ENCODE measurements at places on chromosomes 2 and 18.

DNA sequence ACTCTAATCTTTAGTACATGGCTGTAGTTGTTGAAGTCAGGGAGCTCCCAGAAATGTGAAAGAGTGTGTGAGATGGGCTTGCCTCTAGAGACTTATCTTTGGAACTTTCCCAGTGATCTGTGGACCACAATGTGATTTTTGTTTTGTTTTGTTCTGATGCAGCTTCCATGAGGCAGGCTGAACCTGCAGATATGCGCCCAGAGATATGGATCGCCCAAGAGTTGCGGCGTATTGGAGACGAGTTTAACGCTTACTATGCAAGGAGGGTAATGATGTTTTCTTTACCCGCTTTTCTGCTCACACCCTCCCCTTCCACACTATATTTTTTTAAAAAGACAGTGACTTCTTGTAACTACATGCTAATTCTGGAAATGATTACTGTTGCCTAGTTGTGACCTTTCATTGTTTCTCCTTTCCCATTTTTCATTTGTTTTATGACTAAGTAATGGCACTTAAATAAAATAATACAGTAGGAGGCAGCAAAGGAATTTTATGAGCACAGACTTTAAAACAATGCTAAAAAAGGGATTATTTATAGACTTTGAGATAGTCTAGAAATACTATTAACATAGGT lies 29.3 kb downstream of the BCL2L11 start:
- DNase-seq, result no peak

- no peak for DNase-seq
These were observed 1690.4 kb upstream of the SLC39A10 start for GRCh38 chr2:193966590-193966989.

DNA sequence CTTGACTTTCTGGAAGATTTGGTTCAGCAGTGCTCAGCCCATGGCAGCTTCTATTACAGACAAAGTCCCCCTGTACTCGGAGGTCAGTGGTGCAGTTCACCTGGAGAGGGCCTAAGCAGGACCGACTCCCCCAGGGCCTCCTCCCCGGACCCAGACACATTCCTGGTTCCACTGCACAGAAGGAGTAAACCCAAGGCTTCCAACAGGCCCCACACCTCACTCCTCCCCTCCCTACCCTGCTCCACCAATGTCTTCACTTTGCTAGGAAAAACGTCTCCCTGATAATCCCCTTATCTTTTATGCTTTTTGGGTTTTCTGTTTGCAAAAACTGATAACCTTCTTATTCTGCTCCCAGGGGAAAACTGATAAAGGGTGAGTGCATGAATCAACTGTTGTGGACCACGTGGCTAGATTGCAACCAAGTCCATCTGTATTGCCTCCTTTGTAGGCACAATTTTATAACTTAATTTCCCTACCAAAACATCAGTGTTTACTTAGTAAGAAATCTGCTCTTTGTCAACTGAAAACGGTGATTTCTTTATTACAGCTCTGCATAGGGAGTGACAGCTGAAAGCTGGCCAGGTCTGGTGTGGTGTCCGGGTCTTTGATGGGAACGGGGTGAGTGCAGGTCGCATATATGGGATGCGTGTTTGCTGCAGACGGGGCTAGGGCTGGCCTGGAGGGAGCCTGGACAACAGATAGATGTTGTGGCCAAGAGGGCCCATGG lies 202.5 kb downstream of the GLI2 start:
- DNase-seq, result no peak

GRCh38 chr2:239903803-239904202 lies 121.3 kb downstream of the NDUFA10 start:
- DNase-seq, result no peak

DNA sequence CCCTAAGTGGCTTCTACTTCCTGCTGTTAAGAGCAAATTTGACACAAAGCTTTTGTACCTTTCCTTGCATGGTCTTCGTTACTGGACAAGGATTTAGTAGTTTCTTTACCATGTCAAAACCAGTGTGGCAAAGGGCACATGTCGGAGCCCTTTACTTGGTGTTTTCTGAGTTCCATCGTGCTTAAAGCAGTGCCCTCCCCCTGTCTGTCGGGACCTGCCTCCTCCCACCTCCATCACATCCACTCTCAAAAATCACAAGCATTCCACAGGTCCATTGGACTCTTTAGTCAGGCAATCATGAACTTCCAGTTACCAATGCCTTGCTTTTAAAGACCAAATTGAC lies 763 bp downstream of the CCDC141 start:
- DNase-seq, result no peak

DNA sequence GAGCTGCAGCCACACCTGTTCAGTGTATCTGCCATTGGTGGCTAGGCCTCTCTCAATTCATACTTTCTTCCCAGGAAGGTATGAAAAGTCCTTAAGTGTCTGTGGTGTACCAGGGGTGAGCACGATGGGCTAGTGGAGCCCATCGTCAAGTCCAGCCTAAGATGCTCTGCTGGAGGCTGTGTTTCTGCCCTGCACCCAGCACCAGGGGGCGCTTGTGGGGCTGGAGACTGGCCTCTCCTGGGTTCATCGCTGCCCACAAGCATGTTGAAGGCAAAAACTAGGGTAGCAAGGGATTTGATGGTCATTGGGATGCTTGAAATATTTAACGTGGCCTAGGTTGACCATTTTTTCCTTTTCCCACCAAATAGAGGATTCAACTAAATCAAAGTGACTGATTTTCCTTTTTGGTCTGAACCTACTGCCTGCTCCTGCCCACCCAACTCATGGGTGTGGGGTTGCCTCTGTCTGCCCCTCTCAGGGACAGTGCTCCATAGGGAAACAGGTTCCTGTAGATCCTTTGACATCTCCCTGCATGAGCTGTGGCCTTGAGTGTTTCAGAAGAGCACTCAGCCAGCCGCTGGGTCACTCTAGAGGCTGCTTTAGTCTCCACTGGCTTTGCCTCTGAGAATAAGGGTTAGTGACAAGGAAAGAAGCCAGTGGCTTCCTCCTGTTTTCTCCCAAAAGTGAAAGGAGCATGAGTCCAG lies 59.0 kb downstream of the TPGS2 start:
- no peak for DNase-seq

DNA sequence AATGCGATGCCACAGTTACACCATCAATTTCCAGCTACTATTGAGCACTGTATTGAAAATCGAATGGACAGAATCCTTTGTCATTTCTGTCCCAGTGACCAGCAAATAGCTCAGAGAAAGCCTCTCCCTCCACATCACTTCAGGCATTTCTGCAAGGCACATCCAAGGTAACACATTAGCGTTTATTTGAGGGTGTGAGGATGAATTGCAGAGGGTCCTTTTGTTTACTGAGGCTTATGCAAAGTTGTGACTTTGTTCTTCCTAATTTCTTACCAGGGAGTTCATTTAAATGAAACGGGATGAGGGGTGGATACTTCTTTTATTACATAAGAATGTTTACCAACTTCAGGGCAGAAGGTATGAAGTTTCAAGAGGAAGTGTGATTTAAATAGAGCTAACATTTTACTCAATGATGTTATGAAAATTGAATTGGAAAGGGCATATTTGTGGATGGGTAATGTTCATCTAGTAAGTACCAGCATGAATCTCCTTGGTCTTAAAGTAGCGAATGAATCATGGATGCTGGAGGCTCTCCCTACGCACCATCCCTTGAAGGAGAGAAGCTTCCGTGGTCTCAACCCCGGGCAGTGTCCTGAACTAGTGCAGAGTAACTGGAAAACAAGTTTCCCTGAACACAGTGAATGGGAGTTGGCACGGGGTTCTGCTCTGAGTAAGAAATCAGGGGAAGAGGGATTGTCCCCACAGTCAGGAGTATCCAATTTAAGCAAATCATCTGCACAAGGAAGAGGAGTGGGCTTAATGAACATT lies 756.5 kb downstream of the GALR1 start:
- no peak for DNase-seq

DNA sequence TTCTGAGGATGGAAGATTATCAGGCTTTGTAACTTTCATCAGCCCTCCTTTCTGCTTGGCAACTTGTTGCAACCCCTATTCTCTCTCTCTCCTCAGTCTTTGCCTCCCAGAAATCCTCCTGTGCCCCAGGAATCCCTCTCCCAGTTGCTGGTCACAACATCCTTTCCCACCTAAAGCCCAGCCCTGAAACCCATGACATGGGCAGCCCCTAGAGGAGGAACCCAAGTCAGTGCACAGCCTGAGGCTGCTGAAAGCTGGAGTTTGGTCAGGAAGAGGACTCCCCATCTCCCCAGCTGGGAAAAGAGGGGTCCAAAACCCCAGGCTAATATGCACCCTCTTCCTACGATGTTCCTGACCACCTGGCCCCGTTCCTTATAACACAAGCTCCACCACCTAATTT lies 29.5 kb downstream of the PKDCC start:
- DNase-seq, result no peak

- DNase-seq, result no peak
These were observed 103.5 kb downstream of the DNER start for GRCh38 chr2:229610872-229611271.

DNA sequence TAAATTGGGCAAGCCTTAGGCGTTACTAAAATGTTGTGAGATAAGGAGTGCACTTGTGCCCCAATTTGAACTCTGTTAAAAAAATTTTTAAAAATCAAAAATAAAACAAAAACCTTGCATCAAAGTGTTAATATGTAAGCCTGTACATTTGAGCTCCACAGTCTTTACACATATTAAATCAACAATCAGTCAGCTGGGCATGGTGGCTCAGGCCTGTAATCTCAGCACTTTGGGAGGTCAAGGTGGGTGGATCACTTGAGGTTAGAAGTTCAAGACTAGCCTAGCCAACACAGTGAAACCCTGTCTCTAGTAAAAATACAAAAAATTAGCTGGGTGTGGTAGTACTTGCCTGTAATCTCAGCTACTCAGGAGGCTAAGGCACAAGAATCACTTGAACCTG lies 16.3 kb downstream of the TMEM17 start:
- no peak for DNase-seq

DNA sequence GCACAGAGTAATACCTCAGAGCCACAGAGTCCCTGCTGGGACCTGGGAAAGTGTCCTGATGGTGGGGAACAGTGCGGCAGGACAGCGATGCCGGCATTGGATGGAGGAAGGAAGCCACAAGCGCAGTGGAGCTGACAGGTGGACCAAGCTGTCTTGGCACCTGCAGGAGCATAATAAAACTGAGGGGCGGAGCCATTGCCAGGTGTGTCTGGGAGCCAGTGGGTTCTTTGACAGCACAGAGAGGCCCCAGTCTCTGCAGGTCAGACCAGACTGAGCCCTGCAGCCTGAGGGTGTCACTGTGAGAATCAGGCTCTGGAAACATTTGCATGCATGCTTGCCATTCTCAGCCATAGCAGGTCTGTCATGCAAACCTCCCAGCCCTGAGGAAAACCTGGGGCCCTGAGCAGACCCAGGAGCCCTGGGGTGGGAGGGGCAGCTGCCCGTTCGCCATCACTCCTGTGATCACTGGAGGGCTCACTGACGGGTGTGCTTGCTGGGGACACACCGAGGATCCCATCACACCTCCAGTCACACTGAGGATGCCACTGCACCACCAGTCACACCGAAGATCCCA lies 210.5 kb upstream of the HDAC4 start:
- DNase-seq, result no peak
